A549 treated with dexamethasone at 1 μM for 4 hours (cell line): ENCODE measurements at places on chromosomes 3 and 15. TPM values are rescaled to one million over a fixed set of nuclear protein-coding genes. Genes with fewer than 3 reads are reported as not detected.

Gene OSBPL10
- total RNA-seq = 15.0 to 26.3 TPM (median 25.8 TPM) in 5 replicates

Gene SPATA12
- total RNA-seq = 0.26 to 0.38 TPM (median 0.32 TPM) in 5 replicates

Gene IQCF5
- total RNA-seq = not detected in 5 replicates

Gene GOLGA6L9
- total RNA-seq = 1.4 to 2.2 TPM (median 2.1 TPM) in 5 replicates

Gene LCMT2
- total RNA-seq = 6.1 to 8.1 TPM (median 7.2 TPM) in 5 replicates
